MCF 10A (cell line): ENCODE measurements at places on chromosomes 1 and 21.

DNA sequence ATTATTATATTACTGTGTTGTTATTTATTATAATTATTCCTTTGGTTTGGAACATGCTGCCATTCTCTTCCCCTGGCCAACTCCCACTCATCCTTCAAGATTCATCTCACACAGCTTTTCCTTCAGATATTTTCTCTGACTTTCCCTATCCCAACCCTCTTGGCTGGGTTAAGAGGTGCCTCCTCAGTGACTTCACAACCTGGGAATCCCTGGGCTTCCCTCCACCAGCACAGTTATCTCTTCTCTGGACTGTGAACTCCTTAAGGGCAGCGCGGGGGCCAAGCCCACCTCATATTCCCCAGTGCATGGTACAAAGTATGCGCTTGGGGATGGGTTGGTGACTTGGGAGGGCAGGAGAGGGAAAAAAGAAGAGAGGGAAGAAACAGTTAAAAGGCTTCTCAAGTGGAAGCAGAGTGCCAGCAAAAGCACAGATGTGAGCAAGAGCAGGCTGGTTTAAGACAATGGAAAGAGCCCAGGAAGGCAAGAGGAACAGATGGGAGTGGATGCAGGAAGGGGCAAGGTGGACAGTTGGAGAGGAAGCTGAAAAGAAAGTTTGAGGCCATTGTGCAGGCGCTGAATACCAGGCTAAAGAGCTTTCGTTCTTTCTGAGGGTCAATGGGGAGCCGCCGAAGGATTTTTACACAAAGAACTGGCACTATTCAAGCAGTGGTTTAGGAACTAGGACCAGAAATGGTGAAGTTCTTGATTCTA lies 132.3 kb downstream of the BEND5 start:
- no peaks in the 10 kb centered on the region for H3K36me3 ChIP-seq
- H3K4me3 ChIP-seq: no peak overlapping the region
- peaks cover 26% of the 10 kb centered on the region for H3K27me3 ChIP-seq
- no peaks in the 10 kb centered on the region for H3K4me1 ChIP-seq
- DNase-seq: no peak
- no peak overlapping the region for H3K27ac ChIP-seq

- H3K4me1 ChIP-seq: peaks cover 7% of the 10 kb centered on the region
- no peaks in the 10 kb centered on the region for H3K36me3 ChIP-seq
- H3K27ac ChIP-seq: no peak overlapping the region
- no peaks in the 10 kb centered on the region for H3K27me3 ChIP-seq
- no peak overlapping the region for H3K4me3 ChIP-seq
- no peak for DNase-seq
Measured at GRCh38 chr1:7528386-7529198, 242.5 kb upstream of the VAMP3 start.

DNA sequence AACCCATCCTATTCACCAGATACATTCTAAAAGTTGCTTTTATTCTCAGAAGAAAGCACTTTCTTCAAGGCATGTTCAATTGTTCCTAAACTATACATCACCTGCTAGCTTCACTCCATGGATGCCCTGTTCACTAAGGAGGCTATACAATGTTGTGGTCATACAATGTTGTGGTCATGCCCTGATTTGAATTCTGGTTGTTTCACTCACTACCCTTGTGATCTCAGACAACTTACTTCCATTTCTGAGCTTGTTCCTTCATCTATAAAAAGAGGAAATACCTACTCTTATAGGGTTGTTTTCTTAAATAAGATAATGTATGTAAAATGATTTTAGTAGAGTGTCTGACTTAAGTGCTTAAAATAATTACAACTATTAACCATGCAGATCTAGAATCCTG lies 19.7 kb downstream of the EDEM3 start:
- H3K4me3 ChIP-seq: no peak overlapping the region
- no peaks in the 10 kb centered on the region for H3K27me3 ChIP-seq
- DNase-seq: no peak

DNA sequence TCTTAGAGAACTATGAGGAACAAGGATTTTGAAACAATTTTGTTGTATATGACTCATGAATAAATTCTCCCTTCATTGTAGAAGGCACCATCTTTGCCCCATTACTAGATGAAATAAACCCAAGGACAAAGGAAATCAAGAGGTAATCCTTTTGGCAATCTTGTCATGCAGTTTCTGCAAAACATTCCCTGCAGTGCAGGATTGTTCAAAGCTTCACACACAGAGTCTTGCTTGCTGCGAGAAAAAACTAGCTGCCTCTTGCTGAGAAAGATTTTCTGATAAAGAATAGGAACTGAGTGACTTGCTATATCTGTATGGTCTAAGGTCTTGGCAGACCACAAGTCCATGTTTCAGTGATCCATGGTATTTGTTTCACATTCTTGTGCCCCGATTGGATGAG lies 657.4 kb upstream of the ADGRL4 start:
- DNase-seq: no peak
- H3K27me3 ChIP-seq: no peaks in the 10 kb centered on the region
- peaks cover 9% of the 10 kb centered on the region for H3K4me1 ChIP-seq
- H3K36me3 ChIP-seq: no peaks in the 10 kb centered on the region
- no peak overlapping the region for H3K4me3 ChIP-seq

DNA sequence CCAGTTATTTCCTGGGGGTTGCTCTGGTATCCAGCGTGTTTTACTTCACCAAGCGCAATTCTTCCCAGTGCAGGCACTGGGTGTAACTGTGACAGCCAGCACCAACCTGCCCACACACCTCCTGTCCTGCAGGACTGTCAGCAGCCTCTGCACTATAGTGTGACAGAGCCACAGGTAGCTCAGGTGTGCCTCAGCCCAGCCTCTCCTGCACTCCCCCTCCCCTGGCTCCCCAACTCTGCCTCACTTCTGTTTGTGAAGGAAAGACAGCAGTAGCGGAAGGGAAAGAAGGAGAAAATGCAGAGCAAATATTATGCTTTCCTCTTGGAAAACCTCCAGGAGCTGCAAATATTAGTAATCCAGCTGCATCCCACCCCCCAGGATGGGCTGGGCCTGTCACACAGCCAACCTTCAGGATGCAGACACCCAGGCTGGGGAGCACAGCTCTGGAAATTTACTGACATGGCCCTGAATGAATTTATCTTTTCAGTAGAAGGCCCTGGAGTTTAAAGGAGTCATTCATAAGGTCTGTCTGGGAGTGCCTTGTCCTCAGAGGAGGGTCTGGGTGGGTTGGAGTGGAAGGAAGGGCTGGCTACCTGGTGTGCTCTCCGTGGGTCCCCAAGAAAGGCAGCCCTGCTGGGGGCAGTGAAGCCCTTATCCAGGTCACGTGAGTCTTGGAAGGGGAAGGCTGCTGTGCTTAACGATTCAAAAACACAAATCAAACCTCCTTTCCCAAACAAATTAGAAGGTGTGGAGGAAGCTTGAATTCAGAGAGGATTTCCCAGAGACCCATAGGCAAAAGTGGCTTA lies 20.9 kb downstream of the CAPN2 start:
- no peak overlapping the region for H3K4me3 ChIP-seq
- peaks cover 60% of the 10 kb centered on the region for H3K4me1 ChIP-seq
- H3K27me3 ChIP-seq: no peaks in the 10 kb centered on the region

DNA sequence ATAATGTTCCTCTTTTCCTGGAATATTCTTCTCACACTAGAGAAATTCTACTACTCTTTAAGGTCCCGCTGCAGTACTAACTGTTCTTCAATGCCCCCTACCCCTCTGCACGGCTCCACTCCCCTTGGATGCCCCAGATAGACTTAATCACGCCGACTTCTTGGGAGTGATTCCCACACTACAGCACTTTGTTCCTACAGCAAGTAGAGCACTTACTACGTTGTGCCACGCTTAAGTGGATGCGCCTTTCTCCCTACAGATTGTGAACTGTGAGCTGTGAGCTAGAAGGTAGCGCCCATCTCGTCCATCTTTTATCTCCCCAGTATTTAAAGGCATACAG lies 2.2 kb downstream of the ZNF436 start:
- no peaks in the 10 kb centered on the region for H3K27me3 ChIP-seq
- H3K36me3 ChIP-seq: peaks cover 53% of the 10 kb centered on the region
- H3K27ac ChIP-seq: peak overlapping the region; percentile 94

DNA sequence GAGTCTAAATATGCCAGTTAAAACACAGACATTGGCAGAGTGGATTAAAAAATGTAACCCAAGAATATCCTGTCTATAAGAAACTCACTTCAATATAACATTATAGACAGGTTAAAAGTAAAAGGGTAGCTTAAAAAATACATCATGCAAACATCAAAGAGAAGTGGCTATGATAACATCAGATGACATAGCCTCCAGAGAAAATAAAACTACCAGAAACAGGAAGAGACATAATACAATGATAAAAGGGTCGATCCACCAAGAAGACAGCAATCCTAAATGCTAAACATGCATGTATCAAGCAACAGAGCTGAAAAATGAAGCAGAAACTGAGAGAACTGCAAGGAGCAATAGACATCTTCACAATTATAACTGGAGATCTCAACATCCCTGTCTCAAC lies 190.2 kb upstream of the NR5A2 start:
- H3K27ac ChIP-seq: no peak overlapping the region
- no peaks in the 10 kb centered on the region for H3K36me3 ChIP-seq
- no peak for DNase-seq
- no peaks in the 10 kb centered on the region for H3K4me1 ChIP-seq

- no peak for DNase-seq
- peaks cover 46% of the 10 kb centered on the region for H3K4me1 ChIP-seq
- peaks cover 7% of the 10 kb centered on the region for H3K36me3 ChIP-seq
- H3K27me3 ChIP-seq: no peaks in the 10 kb centered on the region
Measured at GRCh38 chr21:44923480-44924084, 2.9 kb upstream of the ITGB2 start.
